ENCODE measurements at places on chromosomes 13 and 19.

- DNase-seq = peak; percentile 92
Observed at GRCh38 chr19:35935911-35936737, at the start of gene LRFN3. Gene LRFN3 (plus strand): TSS chr19:35936374. CDS start chr19:35939426, 3,052 bp downstream.

DNA sequence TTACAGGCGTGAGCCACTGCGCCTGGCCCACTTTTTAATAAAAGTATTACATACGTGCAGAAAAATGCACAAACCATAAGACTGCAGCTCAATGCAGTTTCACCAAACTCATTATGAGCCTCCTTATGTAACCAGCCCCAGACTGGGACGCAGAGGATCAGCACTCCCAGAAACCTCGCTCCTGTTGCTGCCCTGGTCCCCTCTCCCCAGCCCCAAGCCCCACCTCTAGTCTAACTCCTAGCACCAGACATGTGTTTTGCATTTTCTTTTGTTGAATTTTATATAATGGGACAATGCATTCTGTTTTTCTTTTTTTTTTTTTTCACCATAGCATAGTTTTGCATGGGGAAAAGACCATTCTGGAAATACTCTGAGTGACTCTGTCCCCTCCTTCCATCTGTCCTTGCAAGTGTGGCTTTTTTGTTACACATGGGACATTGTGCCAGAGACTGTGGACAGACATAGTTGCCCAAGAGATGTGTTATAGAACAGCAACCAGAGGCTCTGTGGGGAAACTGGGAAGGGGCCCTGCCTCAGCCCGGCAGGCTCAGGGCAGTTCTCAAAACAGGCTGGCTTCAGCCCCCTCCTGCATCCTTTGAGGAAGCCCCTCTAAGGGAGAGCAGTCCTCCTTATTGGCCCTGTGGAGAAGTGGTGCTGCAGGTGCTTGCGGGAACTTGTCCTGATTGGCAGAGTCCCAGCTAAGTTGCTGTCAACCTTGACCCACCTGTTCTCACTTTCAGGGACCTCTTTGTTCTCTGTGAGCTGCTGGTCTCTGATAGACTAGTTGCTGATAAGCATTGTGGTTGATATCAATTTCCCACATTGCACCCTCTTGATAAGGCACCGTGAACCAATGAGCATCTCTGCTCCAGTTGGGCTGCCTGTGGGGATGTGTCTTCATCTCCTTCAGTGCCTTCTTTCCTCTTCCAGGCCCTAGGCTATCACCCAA lies 13.8 kb upstream of the OLFM4 start:
- DNase-seq = no peak

GRCh38 chr13:33362986-33363727 lies 77.6 kb upstream of the STARD13 start:
- DNase-seq = no peak

DNA sequence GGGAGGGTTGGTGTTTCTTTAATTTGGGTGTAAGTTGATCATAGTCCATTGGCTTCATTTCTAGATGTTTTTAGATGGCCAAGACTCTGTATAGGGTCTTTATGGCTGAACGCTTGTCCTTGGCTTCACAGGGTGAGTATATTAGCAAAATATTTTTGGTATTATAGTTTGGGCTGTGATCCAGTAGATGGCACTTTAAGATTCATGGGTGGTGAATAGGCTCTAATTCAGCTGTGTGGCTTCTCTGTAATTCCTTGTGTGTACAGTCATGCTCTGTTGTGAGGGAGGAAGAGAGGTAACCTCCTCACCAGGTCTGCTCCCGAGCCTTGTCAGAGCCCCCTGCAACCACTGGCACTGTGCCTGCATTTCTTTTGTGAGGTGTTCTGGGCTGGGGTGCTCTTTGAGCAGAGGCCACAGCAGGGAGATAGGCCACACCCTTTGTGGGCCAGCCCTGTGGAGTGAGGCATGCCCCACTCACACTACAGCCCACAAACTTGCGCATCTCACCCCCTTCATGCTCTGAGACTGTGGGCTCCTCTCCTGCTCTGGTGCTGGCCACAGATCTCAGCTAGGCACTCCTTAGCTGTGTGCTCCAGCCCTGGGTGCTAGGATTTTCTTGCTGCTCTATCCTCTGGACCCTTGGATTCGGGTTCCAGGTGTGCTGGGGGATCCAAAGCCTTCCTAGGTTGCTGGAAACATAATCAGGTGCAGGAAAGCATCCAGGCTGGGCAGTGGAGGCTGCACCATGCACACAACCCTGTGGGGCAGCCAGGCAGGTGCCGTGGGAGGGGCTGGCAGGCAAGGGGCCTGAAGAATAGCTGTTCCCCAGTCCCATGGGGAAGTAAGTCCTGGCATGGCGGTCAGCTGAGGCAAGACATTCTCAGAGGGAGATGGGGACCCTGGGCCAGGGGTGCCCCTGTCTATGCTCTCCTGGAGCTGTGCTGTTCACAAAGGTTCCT lies 193.9 kb downstream of the GPC5 start:
- DNase-seq = no peak

DNA sequence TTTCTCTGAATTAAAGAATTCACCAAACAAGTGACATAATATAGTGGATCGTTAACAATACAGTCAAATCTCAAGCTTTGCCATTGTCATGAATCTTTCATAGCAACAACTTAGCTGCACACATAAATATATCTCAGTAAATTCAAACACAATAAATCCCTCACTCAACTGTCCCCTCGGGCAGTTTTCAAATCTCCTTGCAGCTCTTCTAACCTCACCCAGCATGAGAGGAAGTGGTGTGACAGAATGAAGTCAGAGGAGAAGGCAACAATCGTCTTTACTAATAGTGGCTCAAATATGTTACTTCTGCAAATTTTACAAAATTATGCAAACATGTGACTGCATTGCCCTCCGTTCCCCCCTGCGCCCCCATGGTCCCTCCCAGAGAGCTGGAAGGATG lies 148.2 kb downstream of the RAP2A start:
- DNase-seq = no peak

DNA sequence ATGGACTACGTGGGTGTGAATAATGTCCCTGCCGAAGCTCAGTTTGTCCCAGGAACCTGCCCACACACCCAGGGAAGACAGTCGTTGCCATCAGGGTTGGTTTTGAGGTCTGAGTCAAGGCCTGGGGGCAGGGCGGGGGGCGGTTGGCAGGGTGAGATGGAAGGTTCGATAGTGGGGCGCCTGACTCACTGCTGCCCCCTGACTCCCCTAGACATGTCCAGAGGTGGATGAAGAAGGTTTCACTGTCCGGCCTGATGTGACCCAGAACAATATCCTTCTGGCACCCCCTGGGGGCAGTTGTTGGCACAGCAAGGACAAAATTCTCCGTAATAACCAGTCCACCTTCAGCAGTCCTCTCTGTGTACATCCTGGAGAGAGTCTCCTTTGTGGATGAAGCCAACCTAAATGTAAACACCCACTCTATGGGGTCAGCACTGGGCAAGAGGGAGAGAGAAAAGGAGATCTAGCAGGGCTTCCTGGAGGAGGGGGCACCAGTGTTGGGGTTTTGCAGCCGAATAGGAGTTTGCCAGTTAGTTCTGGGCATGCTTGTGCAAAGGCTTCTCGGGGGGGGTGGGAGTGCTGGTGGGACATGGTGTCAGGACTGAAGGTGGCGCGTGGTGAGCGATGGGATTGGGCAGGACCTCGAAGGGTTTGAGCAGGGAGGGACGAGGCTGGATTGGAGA lies 19.6 kb upstream of the B3GNT3 start:
- peak; percentile 57 for DNase-seq

DNA sequence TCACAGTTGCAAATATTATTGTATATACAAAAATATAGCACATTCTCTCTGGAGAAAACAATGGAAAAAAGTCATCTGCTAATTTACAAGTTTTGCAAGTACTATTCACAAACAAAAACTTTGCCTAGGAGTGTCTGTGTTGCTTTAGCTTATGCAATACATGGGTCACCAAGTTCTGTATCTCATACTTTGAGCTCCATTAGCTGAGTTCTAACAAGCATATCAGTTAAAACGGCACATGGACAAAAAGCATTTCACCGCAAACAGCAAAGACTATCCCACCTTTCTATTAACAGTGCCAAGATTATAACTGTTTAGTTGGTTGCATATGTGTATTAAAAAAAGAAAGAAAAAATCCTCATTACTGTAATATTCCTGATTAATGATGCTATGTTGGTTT lies 4.6 kb downstream of the SPRY2 start:
- DNase-seq = peak; percentile 67

DNA sequence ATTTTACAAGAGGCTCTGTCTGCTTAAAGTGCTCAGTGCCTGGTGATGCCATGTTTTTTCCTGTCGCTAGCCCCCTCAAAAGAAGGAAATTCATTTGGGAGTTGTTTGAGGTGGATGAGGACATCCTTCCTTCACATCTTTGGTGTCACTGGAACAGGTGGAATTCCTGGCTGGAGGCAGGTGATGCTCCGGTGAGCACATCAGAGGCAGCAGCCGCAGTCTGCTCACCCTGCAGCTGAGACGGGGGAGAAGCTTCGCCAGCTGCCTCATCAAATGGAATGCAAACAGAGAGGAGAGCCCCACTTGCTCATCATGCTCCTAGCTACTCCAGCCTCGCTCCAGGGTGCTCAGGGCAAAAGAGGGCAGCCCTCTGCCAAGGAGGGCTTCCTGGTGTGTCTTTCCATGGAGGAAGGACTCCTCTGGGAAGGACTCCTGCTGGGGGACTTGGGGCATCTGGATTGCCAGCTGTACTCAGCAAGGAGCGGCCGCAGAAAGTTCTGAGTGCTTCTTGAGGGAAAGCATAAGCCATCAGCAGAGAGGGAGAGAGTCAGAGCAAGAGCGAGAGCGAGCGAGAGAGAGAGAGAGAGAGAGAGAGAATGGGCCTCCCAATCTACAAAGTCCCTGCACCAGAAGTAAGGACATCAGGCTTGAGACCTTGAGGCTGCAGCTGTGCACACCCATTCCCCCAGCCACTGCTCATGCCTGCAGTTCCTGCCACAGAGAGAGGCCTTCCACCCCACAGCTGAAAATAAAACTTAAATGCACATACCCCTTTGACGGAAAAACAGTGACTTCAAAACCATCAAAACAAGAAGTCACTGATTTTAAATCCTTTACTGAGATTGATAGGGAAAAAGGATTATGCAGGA lies 74.3 kb upstream of the UBL3 start:
- DNase-seq = peak; percentile 72

DNA sequence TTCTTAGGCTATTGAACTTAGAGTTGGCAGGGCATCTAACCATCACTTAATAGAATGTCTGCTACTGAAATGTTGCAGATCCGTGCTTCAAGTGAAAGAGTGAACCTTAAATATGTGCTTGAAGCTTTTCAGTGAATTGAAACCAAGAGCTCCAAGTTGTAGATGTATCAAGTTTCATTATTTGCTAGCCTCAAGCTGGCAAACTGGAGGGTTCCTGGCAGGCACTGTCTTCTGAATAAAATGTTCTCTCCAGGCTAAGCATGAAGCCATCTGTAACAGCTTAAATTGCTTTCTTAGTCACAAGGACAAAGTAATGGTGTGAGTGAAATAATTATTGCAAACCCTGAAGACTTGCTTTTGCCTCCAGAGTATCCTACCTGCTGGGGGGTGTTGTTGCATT lies 415.0 kb upstream of the SPRY2 start:
- no peak for DNase-seq

GRCh38 chr13:43389573-43389972 lies 366.2 kb downstream of the DNAJC15 start:
- peak; percentile 52 for DNase-seq

DNA sequence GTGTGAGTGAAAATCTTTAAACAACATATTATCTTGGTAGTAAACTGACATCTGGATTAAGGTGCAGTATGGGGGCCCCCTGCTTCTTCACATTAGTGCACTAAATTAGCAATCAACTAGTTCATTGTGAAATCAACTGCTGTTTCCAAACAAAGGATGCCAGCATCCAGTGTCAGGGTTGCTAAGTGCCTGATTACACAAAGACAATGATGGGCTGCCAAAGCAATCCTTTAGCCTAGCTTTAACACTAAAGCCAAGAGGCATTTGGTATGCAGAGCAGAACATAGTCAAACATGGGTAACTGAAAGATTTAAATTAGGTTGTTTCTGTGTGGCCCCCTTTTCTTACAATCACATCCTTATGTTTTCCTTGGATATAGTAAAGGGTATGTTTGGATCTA lies 543.1 kb upstream of the SLITRK5 start:
- DNase-seq = no peak

DNA sequence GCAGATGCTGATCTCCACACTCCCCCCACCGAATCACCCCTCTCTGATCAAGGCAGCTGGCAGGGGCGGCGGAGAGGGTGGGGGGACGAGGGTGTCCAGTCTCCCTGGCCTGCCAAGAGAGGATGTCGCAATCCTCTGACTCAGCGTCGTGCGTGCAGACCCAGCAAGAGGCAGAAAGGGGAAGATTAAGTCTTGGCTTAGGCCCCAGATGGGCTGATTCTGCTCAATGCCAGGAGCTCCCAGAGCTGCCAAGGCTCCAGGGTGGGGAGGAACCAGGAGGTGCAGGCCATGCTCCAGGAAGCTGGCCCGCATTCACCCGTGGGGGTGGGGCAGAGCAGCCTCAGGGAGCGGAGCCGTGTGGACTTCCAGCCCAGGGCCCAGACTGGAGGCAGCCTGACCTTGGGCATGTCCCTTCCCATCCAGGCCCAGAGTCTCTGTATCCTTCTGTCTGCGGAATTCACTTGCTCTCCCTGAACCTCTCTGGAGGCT lies 6.6 kb upstream of the BCL3 start:
- DNase-seq = peak; percentile 100

- peak; percentile 40 for DNase-seq
Observed at GRCh38 chr19:16496613-16496983, 404 bp downstream of the C19orf44 start.

GRCh38 chr13:75425216-75426009 lies 56.6 kb downstream of the TBC1D4 start:
- DNase-seq = no peak

- no peak for DNase-seq
Observed at GRCh38 chr13:92461831-92462230, 764.8 kb upstream of the GPC6 start.

- DNase-seq = no peak
Observed at GRCh38 chr13:43514311-43514710, 272.5 kb downstream of the ENOX1 start.

DNA sequence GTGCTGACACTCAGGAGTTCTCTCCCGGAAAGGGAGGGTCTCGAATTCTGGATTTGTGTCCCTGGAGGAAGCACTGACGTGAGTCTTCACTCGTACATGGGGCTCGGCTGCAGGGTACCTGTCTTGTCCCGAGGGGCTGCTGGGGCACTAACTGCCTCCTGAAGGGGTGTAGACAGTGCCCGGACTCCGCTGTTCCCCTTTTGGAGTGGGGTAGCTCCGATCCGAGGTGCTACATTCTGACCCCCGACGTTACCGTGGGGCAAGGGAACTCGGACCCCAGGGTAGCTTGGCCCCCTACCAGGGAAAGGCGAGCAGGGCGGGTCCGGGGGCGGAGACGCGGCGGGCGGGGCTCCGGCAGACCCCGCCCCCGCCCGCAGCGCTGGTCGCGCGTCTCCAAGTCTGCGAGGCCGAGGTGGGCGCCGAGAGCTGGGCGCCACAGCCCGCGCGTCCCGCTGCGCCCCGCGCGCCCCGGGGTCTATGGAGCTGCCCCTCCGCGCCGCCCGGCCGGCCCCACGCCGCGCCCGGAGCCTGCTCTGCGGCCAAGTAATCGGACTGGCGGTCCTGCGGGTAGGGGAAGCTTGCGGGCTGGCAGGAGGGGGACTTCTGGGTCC lies at the start of gene NPAS1:
Gene NPAS1 (plus strand): TSS at position 407 of the 611 bp plus-strand sequence. CDS start 1,211 bp downstream, outside the sequence.
- DNase-seq = peak; percentile 53

Data from adipocyte (in vitro differentiated cells).